ENCODE measurements at places on chromosomes 1 and 21. TPM values are rescaled to one million over a fixed set of nuclear protein-coding genes. Genes with fewer than 3 reads are reported as not detected.

TMOD4 gene
- total RNA-seq = 1.8 TPM

SPATA45 gene
- not detected for total RNA-seq

DNA sequence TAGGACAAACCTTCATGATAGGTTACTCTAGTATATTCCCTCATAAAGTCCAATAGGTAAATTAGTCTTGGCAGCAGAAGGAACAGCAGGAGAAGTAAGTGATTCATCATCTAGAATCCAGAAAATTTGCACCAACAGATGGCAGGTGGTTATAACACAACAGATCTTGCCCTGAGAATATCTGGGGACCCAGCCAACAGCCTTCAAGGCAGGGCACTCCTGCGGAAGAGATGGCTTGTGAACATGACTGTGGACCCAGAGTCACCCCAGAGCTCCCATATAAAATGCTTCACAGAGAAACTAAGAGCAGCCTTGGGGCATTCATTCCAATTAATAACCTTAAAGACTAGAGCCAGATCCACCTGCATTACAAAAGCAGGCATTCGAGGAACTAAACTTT is 7.9 kb upstream of the PLA2G2C start:
- peaks cover 39% of the 10 kb centered on the region for H3K4me1 ChIP-seq
- H3K27ac ChIP-seq = peak overlapping the region; percentile 65
- no peak overlapping the region for H3K4me3 ChIP-seq
- no peaks in the 10 kb centered on the region for H3K36me3 ChIP-seq

DNA sequence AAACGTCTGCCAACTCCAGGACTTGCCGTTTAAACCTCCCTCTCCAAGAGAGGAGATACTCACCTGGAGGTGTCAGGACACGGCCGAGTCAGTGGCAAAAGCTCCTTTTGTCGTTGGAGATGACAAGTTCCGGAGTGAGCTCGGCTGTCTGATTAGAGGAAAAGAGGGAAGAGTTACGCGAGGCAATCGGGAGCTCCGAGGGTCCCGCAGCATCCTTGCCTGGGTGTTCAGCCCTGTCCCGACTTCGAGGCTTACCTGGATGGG is 497 bp downstream of the ID3 start:
- no peaks in the 10 kb centered on the region for H3K36me3 ChIP-seq
- H3K4me3 ChIP-seq = peak overlapping the region; percentile 82
- H3K27ac ChIP-seq = peak overlapping the region; percentile 12
- no peaks in the 10 kb centered on the region for H3K27me3 ChIP-seq

- no peak overlapping the region for H3K4me3 ChIP-seq
- no peaks in the 10 kb centered on the region for H3K27me3 ChIP-seq
- H3K36me3 ChIP-seq = no peaks in the 10 kb centered on the region
- H3K27ac ChIP-seq = no peak overlapping the region
- no peak for DNase-seq
Measured at GRCh38 chr1:231702331-231702730, 75.7 kb downstream of the DISC1 start.

DNA sequence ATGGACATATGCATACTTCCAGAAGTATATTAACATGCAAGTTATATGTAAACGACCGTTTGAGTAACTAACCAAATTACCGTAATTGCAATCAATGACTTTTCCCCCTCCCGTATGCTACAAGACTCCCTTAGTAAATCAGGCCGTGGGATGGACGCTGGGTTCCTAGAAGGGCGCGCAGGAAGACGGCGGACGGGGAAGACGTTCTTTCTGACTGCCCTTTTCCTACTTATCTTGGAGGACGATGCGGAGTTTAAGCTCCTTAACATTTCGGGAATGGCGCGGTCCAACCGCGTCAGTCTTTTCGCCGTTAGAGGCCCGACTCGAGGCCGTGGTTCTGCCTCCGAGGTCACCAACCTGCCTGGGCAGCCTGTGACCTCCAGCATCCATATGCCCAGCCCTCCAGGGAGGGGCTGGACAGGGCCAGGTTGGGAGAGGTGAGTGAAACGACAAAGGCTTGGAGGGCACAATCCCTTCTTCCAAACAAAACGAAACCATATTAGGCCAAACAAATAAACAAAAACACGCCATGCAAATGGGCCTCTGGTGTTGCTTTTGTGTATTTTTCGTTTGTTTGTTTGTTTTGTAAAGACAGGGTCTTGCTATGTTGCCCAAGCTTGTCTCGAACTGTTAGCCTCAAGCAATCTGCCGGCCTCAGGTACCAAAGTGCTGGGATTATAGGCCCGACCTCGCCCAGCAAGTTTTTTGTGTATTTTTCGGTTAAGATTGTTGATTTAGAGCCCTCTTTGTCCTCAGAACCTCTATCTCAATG is 873 bp upstream of the PI4KB start:
- peaks cover 37% of the 10 kb centered on the region for H3K4me1 ChIP-seq
- peak overlapping the region; percentile 72 for H3K4me3 ChIP-seq
- DNase-seq = no peak
- H3K27ac ChIP-seq = peak overlapping the region; percentile 6
- peaks cover 11% of the 10 kb centered on the region for H3K36me3 ChIP-seq

PALMD gene
- total RNA-seq = 8.2 TPM

- no peak overlapping the region for H3K4me3 ChIP-seq
- peaks cover 7% of the 10 kb centered on the region for H3K4me1 ChIP-seq
- DNase-seq = no peak
- H3K27me3 ChIP-seq = no peaks in the 10 kb centered on the region
- no peaks in the 10 kb centered on the region for H3K36me3 ChIP-seq
Measured at GRCh38 chr1:1627261-1627828, 4.6 kb upstream of the MMP23B start.

- H3K27me3 ChIP-seq = no peaks in the 10 kb centered on the region
- no peak overlapping the region for H3K27ac ChIP-seq
- H3K4me3 ChIP-seq = no peak overlapping the region
- no peaks in the 10 kb centered on the region for H3K4me1 ChIP-seq
- DNase-seq = no peak
Measured at GRCh38 chr1:171581226-171581625, 40.8 kb upstream of the MYOCOS start.

KRTAP19-3 gene
- not detected for total RNA-seq

GRCh38 chr1:190258003-190258402 is 219.7 kb downstream of the BRINP3 start:
- no peaks in the 10 kb centered on the region for H3K4me1 ChIP-seq
- peaks cover 17% of the 10 kb centered on the region for H3K27me3 ChIP-seq
- H3K27ac ChIP-seq = no peak overlapping the region
- DNase-seq = no peak
- no peak overlapping the region for H3K4me3 ChIP-seq

DNA sequence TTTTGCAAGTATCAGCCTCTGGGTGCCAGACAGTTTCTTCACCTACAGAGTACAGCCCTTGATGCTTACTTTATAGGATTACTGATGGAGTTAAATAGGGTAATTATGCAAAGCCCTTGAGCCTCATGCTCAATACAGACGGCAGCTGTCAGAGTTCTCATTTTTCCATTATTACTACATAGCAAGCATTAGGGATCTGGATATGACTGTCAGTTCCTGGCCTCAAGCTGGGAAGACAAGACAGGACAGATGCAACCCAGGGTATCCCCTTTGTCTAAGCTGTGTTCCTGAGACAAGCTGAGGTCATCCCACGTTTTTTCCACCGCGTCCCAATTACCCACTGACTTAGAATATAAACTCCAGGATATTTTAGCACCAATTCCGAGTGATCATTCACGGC is 94.4 kb downstream of the SLC35F3 start:
- H3K27ac ChIP-seq = no peak overlapping the region
- no peak for DNase-seq
- no peaks in the 10 kb centered on the region for H3K27me3 ChIP-seq

BGLAP gene
- total RNA-seq = 0.35 TPM

GRCh38 chr1:97581614-97582051 is 339.2 kb downstream of the DPYD start:
- H3K27ac ChIP-seq = no peak overlapping the region
- H3K27me3 ChIP-seq = no peaks in the 10 kb centered on the region
- no peaks in the 10 kb centered on the region for H3K4me1 ChIP-seq

GRCh38 chr1:183989078-183989577 is 48.4 kb downstream of the COLGALT2 start:
- no peaks in the 10 kb centered on the region for H3K27me3 ChIP-seq
- no peaks in the 10 kb centered on the region for H3K36me3 ChIP-seq
- H3K4me1 ChIP-seq = peaks cover 32% of the 10 kb centered on the region
- peak; percentile 25 for DNase-seq
- H3K4me3 ChIP-seq = no peak overlapping the region

- H3K4me1 ChIP-seq = peaks cover 6% of the 10 kb centered on the region
- DNase-seq = no peak
- H3K4me3 ChIP-seq = no peak overlapping the region
- no peaks in the 10 kb centered on the region for H3K36me3 ChIP-seq
- no peak overlapping the region for H3K27ac ChIP-seq
Measured at GRCh38 chr1:109513110-109513710, 3.7 kb upstream of the AMIGO1 start.

DNA sequence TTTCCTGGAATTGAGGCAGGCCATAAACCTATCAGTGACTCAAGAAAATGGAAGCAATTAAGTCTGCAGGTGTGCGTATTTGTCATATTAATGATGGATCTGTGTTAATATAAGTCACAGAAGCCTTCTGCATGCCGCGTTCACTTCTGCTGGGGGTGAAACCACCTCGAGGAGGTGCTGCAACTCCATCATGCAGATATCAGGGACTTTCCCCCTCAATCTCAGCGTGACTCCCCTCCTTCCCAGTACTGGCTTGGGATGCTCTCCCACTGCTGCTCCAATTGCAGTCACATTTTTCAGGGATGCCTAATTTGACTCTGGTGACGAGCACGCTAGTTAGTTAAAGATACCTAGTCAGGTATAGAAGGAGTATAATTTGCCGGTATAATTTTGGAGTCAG is 87.5 kb downstream of the ASTN1 start:
- no peak overlapping the region for H3K4me3 ChIP-seq
- DNase-seq = no peak
- H3K27me3 ChIP-seq = no peaks in the 10 kb centered on the region
- peaks cover 17% of the 10 kb centered on the region for H3K4me1 ChIP-seq
- no peaks in the 10 kb centered on the region for H3K36me3 ChIP-seq

TNN gene
- total RNA-seq = not detected

S100A7 gene
- total RNA-seq = not detected

All from PC-3 (cell line).